ENCODE measurements at places on chromosomes 6 and 20.

- no peak for DNase-seq
Measured at GRCh38 chr20:49945701-49946477, 9.7 kb downstream of the RNF114 start.

DNA sequence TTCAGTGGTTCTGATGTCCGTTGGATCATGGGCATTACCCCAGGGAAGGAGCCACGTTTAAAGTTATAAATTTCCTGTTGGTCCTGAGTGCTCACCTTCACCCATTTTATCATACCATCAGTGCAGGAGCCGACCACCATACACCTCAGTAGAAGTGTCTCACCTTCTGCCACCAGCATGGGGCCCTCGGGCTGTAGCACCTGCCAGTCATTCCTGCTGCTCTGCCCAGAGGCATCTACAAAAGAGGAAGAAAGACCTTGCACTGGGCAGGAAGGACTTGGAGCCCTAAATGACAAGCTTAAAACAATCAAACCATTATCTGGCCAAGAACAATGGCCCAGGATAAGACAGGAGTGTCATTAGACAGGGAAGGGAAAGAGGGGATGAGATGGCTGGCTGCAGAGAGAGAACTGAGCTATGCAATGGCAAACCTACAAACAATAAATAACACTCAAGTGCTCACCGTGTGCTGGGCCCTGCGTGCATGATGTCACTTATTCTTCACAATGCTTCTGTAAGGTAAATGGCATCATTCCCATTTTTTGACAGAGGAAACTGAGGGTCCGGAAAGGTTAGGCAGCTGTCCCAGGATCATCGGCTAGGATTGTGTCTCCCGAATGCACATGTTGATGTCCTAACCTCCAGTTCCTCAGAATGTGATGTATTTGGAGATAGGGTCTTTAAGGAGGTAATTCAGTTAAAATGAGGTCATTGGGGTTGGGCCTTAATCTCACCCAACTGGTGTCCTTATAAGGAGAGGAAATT lies 11.2 kb downstream of the SIRPB2 start:
- no peak for DNase-seq

DNA sequence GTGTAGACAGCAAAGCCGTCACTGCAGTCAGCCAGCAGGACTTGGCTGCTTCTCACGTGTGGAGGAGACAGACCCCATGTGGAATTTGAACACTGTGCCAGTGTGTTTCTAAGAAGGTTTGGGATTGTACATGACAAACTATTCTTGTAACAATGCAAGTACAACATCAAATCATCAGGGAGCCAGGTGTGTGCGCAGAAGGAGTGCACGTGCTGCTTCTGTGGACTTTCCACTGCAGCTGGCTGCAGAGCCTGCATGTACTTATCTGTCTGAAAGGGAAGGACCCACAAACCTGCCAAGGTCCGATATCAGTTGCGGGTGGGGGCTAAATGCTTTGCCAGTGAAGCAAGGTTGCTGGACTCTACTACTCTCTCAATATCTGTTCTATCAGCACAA lies 211.6 kb downstream of the WDR27 start:
- no peak for DNase-seq

- no peak for DNase-seq
Measured at GRCh38 chr6:132726608-132726975, 12.7 kb upstream of the VNN1 start.

- DNase-seq, result no peak
Measured at GRCh38 chr6:133040094-133040802, 200.9 kb upstream of the EYA4 start.

DNA sequence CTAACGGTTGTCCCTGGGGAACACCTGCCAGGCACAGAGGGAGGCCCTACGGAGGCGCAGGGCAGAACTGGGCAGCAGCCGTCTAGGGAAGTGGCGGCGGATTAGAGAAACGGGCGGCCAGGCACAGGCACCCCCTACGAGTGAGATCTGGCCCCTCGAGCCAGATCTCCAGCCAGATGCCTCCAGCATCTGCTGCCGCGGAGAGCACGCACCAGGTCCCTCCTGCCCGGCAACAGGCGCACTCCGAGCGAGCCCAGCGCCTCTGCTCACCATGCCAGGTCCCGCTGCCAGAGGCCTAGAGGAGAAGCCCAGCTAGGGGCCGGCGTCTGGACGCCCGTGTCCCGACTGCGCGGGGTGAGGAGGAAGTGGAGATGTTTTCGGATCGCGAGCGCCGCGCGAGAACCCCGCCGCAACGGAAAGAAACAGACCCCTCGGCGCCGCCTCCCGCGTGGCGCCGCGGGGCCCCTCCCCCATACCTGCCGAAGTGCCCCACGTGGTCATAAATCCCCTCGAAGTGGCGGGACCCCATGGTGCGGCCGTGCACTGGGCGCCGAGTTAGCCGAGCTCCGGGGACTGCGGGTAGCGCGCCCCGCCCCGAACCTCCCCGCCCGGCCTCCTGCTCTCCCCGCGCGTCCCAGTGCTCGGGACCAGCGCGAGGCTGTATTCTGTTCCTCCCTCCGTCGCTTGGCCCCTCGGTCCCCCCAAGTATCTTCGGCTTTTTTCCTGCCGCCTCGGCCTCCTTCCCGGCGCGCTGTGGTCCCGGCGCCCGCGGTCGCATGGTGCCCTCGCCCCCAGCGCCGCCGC lies at the start of gene SLC22A16:
Gene SLC22A16, minus strand, starts transcription at position 568 of the 804 bp plus-strand sequence. Its CDS starts 39 bp downstream, at position 529.
- no peak for DNase-seq

GRCh38 chr20:41051009-41051825 lies 22.6 kb downstream of the TOP1 start:
- DNase-seq, result no peak

GRCh38 chr20:5923493-5923892 lies 26.8 kb downstream of the TRMT6 start:
- DNase-seq, result no peak

- DNase-seq, result no peak
Measured at GRCh38 chr20:40370800-40371199, 318.2 kb downstream of the MAFB start.

DNA sequence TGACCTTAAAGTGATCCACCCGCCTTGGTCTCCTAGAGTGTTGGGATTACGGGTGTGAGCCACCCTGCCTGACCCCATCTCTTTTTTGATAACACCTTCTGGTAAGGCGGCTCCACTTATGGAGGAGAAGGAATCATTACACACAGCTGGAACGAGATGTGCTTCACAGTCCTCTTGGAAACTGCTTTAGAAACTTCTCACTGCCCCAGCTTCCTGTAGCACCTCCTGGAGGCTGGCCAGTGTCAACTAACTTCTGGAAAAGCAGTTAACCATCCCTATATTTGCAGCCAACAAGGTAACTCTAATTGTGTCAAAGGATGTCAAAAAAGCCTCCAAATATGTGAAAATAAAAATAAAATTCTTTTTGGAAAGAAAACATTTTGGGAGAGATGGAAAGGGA lies 48.8 kb upstream of the BCLAF1 start:
- no peak for DNase-seq

DNA sequence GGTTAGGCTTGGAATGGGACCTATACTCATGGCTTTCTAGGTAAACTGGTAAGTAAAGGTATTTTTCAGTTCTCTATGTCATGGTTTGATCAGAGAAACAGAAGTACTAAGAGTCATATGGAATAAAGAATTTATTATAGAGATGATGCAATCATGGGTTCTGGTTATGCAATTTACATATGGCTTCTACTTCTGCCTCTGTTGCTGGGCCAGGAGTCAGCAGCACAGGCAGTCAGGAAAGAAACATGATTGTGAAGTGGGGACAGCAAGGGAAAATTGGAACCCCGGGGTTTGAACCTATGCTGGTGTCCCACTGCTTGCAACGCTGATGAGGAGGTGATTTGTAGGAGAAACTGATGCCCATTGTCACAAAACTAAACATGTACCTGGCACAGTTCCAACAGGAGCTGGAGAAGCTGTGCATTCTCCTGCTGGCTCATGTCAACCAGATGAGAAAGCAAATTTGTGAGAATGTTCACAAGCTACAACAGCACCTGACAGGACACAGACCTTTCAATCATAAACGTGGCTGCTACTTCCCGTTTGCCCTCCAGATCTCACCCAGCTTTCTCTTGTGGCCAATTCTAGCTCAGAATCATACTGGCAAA lies 887.1 kb downstream of the TFAP2A start:
- DNase-seq, result no peak

- no peak for DNase-seq
Measured at GRCh38 chr6:119463081-119463626, 113.6 kb upstream of the MAN1A1 start.

- no peak for DNase-seq
Measured at GRCh38 chr6:7996538-7997111, 67.6 kb downstream of the BLOC1S5 start.

- DNase-seq, result peak; percentile 88
Measured at GRCh38 chr6:22886650-22887581, 317.6 kb downstream of the HDGFL1 start.

DNA sequence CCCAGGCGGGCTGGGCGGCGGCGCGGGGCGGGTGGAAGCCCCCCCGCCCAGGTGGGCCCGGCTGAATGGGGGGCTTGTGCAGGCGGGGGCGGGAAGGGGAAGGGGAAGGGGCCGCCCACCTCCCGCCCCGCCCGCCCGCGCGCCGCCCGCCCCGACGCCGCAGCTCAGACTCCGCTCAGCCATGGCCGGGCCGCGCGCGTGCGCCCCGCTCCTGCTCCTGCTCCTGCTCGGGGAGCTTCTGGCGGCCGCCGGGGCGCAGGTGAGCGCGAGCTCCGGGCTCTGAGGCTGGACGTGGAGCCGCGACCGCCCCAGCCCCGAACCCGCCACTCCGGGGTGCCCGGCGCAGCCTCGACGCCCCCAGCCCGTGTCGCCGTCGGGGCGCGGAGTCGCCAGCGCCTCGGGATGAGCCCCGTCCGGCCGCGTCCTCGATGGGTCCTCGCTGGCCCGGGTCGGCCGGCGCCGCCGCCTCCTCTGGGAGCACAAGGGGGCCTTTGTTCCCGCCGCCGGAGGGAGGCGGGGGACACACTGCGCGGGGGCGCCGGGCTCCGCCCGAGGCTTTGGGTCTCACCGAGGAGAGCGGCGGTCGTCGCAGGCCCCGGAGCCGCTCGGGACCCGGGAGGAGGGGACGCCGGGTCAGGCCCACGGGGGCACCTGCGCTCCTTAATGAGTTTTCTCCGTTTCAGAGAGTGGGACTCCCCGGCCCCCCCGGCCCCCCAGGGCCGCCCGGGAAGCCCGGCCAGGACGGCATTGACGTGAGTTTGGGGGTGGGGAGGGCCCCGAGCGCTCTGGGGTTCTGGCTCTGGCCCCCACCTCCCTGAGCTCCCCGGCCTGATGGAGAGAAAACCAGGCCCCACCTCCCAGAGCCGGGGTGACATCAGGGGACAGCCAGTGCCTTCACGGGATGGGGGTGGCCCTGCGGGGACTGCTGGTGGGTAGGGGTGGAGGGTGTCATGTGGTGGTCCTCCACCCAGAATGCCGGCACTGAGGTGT lies at the start of gene COL9A3:
Gene COL9A3, plus strand, starts transcription at position 167 of the 990 bp plus-strand sequence. Its CDS starts 15 bp downstream, at position 182.
- DNase-seq, result no peak

- no peak for DNase-seq
Measured at GRCh38 chr6:161164182-161164625, 109.7 kb downstream of the AGPAT4 start.

- DNase-seq, result no peak
Measured at GRCh38 chr6:157830354-157831017, 7.4 kb downstream of the SNX9 start.

- no peak for DNase-seq
Measured at GRCh38 chr6:90446164-90446563, 140.7 kb downstream of the MAP3K7 start.

DNA sequence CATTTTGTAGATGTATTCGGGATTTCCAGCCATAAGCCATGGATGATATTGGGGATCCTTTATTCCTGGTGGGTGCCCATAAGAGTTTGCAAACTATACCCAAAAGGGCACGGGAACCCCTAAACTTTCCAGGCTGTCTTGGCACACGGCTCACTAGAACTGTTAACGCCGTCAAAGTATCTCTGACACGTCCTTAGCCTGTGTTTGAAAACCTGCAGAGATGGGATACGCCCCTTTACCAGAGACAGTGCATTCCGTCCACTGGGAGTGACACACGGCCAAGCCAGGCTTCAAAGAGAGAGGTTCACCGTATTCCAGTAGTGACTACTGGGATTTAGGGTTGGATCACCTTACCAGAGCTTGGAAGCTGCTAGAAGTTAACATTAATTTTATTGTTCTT lies 95.0 kb downstream of the THBS2 start:
- DNase-seq, result no peak
